Astrocyte of the spinal cord (primary cell): ENCODE measurements at places on chromosomes 13 and 19.

DNA sequence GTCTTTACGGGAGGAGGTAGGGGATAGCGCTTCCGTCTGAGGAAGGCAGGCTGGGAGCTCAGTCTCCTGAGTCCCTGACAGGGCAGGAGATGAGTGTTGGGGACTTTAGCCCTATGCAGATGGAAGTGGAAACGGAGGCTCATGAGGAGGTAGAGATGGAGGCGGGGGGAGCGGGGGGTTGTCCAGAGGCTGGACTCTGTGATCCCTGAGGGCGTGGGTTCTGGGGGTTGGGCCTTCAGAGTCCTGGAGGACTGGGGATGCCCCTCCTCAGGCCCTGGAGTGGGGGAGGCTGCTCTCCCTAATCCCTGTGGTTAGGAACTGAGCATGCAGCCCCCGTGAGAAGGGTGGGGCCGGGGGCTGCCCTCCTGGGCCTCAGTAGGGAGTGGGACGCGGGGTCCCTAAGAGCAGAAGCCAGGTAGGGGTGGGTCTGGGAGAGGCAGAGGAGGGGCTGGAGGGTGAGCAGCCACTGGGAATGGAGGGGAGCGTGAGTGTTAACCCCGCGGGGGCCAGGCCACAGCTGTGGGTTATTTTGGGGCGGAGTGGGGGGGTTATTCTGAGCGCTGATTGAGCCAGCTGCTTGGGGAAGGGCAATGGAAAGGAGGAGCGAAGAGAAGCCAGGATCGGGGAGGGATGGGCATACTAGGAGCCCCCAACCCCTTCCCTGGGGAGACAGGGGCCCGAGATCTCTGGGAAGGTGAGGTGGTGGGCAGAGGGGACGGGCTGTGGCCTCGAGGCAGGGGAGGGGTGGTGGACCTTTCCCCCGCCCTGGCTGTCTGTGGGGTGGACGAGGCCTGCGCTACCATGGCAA lies 2.8 kb downstream of the GRIN2D start:
- no peak for DNase-seq

GRCh38 chr19:16315825-16316505 lies 8.7 kb upstream of the KLF2 start:
- DNase-seq: peak; percentile 94

DNA sequence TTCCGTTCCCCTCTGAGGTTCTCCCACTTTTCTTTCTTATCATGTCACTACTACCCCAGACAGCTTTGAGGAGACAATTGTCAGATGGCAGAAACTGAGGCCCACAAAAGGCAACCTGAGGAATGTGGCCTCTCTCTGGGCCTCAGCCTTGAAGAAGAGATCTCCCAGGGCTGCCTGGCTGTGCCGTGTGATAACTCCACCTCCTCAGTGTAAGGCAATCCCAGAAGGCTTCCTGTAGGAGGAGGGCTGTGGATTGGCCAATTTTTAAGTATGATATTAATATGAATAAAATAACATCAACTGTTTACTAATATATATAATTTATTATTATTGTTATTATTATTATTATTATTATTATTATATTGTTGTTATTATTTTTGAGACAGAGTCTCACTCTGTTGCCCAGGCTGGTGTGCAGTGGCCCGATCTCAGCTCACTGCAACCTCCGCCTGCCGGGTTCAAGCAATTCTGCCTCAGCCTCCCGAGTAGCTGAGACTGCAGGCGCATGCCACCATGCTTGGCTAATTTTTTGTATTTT lies 4.5 kb upstream of the DUS3L start:
- DNase-seq: no peak

GRCh38 chr13:87107651-87108050 lies 563.5 kb upstream of the SLITRK5 start:
- DNase-seq: no peak

DNA sequence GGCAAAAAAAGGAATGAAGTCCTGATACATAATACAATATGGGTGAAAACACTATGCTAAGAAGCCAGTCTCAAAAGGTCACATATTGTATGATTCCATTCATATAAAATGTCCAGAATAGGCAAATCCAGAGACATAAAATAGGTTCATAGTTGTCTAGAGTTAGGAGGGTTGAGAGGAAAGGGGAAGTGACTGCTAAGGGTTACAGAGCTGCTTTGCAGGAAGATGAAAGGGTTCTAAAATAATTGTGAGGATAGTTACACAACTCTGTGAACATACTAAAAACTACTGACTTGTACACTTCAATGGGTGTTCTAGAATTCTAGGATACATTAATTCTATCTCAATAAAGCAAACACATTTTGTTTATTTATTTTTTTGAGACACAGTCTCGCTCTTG lies 25.7 kb downstream of the CAB39L start:
- no peak for DNase-seq

DNA sequence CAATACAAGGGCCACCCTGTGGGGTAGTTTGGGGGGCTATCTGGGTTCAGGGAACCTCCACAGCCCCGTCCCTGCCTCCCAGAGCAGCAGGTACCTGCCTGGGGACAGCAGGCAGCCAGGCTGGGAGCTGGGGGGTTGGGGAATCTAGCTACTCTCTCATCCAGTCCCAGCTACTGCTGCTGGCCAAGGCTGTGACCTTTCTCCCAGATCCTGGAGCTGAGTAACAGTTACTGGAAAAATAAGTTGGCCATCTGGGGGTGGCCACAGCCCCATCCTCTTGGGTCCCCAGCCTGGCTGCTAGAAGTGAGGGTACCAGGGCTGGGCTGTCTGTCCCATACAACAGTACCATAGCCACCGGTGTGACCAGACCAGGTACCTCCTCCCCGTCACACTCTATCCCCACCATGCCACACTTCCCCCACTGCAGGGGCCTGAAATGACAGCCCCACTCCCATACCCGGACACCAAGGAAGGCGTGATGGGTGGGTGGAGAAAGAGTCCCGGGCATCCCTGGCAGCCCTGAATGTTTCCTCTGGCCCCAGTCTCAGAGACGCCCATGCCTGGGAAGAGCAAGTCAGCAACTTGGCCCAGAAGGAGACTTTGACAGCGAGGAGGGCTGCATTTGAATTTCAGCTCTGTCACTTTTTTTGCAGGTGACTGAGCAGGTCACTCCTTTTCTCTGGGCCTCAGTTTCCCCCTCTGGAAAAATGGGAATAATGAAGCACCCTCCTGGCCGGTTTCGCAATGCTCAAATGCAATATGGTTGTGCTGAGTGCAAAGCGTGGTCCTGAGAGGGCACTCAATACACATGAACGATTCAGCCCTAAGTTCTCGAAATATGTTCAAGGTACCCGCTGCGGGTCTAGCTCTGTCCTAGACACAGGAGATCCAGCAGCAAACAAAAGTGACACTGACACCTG lies 30.7 kb upstream of the NFIC start:
- no peak for DNase-seq

DNA sequence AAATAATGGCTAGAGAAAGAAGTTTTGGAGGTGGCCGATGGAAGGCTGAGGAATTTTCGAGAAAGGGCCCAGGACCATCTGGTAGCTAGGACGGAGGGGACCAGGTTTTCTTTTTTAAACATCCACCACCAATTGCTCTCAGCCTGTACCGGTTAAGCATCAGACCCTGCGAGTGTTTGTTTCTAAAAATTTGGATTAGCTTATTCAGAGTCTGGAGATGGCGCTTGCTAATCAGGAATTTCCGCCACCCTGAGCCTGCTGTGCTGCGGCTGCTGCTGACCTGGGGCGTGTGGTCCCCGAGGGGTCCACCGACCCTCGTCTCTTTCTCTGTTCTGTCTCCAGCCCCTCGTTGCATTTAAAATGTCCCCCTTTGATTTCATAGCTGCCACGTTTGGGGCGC lies 2.0 kb downstream of the UHRF1 start:
- no peak for DNase-seq

DNA sequence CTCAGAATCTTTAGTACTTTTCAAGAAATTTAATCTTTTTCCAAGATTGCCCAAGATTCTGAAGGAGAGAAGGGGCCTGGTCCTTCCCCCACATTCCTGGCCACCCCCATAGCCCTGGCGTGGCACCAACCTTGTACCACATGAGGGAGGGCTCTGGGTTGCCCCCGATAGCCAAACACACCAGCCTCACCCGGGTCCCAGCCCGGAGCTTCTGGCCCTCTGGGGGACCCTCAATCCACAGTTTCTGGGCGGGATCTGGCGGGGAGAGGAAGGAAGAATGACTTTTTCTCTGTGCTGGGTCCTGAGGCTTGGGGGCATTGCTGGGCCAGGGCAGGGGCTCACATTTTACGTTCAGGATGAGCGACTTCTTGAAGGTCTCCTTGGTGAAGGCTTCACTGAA lies 4.4 kb downstream of the NPHS1 start:
- no peak for DNase-seq

DNA sequence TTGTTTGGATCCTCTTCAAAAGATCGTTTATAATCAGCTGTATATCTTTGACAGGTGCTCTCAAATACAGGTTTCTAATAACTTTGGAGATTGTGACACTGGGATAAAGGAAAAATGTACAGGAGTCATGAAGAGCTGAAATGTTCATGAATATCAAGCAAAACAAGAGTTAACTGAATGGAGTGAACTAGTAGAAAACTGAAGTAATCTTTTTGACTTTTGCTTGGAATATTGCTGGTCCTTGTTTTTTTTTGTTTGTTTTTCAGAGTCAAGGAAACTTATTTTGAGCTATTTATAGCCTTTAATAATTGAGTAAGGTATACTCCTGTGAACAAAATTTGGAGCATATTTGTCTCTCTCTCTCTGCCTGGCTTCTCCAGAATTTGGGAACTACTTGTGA lies 25.3 kb downstream of the MED4 start:
- no peak for DNase-seq

DNA sequence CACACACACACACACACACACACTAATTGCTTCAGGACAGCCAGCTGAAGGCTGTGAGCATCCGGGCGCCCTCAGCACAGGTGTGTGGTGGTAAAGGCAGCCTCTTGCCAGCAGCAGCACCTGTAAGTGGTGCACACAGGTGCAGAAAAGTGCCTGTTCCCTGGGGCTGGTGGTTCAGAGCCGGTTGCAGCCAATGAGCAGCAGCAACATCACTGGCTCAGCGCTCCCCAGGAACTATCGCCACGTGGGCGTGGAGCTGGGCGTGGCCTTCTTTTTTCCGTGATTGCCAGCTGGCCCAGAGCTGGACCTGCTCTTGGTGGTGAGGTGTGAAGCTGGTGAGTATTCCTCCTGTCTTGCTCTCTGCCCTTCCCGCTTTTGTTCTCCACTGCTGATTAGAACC lies at the start of gene NLRP5:
Gene NLRP5 (plus strand): TSS at position 289 of the 400 bp plus-strand sequence.
- DNase-seq: no peak

GRCh38 chr13:51559946-51560735 lies 24.1 kb upstream of the WDFY2 start:
- DNase-seq: no peak

DNA sequence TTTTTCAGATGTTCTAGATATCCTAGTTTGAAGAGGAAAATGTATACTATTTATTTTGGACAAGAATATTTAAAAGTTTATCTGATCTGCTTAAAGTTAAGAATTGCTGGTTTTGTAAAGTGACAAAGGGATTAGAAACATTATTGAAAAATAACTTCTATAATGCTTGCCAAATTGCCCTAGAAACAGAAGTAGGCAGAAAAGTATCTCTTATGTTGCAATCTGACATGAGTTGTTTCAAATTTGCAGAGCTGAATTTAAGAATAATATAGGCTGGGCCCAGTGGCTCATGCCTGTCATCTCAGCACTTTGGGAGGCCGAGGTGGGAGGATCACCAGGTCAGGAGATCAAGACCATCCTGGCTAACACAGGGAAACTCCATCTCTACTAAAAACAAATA lies 777.1 kb downstream of the LIG4 start:
- no peak for DNase-seq

GRCh38 chr13:76723551-76724232 lies 162.5 kb downstream of the KCTD12 start:
- DNase-seq: peak; percentile 85

- no peak for DNase-seq
These were observed 7.0 kb upstream of the LILRA4 start for GRCh38 chr19:54345938-54346386.

DNA sequence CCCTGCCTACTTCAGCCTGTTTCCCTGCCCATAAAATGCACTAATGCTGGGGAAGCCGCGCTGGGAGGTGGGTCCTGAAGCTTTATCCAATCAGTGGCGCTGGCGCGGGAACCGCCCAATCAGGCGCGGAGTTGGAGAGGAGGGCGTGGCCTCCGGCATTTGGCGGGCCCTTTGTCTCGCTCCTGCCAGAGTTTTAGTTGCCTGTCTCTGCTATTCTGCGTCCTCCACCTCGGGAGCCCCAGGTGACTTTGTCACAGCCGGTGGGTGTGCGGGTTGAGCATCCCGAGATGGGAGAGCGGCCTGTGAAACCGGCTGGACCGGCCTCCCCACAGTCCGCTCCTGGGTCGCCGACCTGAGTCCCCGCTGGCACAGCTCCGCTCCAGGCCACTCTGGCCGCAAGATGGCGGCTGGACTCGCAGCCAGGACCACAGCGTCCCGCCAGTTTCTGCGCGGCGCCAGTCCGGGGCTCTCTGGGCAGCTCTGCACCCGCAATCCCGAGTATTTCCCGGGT lies 30.7 kb upstream of the ZNF429 start:
- DNase-seq: peak; percentile 65

- no peak for DNase-seq
These were observed 17.4 kb downstream of the FNDC3A start for GRCh38 chr13:48993150-48993549.
